ENCODE measurements at places on chromosomes 5 and 9.

GRCh38 chr9:123302348-123303214 lies 34.2 kb upstream of the STRBP start:
- DNase-seq: no peak

DNA sequence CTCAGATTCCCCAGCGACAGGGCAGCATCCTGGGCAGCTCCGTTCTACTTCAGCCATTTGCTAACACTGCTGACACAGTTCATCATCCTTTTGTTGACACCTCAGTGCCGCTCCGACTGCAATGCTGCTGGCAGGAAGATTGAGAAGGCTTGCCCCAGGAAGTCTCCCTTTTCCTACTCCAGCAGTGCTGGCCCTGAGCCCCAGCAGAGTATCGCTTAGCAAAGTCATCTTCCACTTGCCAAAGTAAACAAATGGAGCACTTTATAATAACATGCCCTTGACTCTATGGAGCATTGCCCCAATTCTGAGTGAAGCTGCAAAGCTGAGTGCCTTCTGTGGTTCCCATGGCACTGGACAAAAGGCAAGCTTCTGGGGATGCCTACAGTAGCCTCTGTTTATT lies 32.2 kb downstream of the PRLR start:
- no peak for DNase-seq

DNA sequence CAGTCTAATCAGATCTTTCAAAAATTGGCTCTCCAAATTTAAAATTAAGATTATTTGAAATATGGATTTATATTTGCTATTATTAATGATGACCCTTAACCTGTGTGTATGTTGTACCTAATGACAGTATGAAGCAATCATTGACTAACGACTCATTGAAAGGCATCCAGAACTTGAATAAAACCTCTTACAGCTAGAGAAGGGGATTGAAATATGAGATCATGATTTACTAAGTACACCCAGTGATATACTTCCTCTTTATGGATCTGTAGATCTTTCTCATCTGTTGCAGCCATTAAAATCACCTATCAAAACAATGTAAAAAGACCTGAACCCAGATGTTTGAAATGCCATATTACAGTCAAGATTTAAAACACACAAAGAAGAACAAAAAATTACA lies 126.5 kb downstream of the RPS23 start:
- no peak for DNase-seq

- peak; percentile 25 for DNase-seq
Observed at GRCh38 chr5:135883441-135883840, 12.2 kb downstream of the IL9 start.

DNA sequence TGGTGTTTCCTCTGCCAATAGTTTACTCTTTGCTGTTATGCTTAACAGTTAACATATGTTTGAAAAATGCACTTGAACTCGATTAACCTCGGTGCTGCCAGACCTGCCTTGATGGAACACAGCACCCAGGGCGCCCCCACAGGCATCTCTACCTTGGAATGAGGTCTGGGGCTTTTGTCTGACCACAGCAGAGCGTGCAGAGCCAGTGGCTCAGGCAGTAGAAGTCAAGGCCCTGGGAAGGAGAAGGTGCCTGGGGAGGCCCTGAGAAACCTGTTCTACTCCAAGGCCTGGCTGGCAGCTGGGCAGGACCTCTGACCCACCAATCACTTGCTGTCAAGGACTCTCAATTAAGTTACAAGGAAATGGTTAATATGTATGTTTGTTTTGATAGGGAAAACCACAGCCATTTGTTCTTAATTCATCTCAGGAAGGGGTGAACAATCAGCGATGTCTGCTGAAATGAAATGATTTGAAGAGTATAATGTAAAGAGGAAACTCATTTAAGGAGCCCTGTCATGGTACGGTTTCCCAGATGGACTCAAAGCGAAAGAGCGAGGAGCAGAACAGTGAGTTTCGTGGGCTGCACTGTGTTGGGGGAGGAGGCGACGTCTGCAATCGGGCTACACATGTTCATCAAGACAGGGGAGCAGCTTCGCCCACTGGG lies 21.9 kb downstream of the MACROH2A1 start:
- peak; percentile 48 for DNase-seq

DNA sequence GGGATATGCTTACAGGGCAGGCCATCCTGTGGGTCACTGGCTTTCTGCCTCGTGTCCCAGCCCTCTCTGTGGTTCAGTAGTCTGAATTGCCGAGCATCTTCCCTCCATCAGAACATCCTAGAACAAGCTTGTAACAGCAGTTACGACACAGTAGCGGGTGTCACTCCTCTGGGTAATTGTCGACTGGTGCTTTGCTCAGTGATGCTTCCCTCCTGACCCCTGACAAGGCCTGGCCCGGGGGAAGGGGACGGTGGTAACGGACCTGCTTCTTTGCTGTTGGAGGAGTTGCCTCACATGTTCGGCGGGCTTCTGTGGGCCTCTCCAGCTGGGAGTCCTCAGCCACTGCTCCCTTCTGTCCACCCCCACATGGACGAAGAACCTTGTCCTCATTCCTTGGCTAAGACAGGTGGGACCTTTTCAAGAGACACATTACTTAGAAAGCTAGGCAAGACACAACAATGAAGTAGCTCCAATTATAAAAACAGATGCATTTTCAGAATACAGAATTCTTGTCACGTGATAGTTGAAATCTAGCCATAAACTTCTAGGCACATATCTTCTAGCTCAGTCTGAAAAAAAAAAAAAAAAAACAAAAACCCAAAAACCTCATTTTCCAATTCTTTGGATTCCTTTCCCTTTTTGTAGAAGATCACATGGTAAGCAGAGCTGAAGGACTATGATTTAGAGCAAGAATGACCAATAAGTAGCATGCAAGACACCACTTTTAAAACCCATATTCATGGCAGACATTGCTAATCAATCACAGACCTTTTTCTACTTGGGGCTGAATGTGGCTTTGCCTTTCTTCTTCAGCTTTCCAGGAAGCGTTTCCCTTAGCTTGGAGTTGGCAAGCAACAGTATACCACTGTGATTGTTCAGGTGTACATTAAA lies 25.0 kb downstream of the HMCN2 start:
- DNase-seq: no peak

DNA sequence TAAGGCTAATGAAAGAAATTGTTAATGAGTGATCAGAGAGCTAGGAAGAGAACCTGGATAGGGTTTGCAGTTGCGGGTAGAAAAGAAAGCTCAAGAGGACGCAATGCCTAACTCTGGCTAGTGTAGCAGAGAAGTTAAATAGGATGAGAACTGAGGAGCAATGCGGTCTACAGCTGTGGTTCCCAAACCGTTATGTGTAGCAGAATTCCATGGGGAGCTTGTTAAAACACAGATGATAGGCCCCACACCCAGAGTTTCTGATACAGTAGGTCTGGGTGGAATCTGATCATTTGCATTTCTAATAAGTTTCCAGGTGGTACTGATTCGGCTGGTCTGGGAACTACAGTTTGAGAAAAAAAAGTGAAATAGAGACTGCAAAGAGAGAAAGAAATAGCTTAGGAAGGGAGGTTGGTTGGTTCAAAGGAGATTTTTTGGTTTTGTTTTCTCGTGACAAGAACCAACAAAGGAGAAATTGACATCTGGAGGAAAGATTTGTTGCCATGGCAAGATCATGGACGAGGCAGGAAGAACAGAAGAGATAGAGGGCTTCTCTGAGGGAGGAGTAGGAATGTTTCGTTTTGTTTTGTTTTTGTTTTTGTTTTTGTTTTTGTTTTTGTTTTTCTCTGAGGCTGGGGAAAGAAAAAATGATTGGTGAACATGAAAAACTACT lies 276.1 kb downstream of the ARRDC3 start:
- no peak for DNase-seq

GRCh38 chr5:32436553-32437242 lies 7.8 kb downstream of the ZFR start:
- DNase-seq: no peak

DNA sequence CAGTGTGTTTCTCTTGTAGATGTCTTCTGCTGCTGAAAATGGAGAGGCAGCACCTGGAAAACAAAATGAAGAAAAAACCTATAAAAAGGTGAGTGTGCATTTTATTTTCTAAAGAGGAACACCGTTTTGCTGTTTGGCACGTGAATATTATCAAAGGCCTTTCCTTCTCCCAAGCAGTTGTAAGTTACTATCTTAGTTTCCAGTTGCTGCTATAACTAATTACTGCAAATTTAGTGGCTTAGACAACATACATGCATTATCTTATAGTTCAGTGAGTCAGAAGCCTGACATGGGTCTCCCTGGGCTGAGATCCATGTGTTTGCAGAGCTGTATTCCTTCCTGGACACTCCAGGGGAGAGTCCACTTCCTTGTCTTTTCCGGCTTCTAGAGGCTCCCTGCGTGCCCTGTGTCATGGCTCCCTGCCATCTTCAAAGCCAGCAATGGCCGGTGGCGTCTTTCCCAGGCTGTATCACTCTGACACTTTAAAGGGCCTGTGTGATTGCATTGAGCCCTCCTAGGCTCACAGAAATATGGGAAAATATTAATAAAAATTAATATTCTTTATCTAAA lies 117.6 kb downstream of the PIP5K1B start:
- DNase-seq: no peak

DNA sequence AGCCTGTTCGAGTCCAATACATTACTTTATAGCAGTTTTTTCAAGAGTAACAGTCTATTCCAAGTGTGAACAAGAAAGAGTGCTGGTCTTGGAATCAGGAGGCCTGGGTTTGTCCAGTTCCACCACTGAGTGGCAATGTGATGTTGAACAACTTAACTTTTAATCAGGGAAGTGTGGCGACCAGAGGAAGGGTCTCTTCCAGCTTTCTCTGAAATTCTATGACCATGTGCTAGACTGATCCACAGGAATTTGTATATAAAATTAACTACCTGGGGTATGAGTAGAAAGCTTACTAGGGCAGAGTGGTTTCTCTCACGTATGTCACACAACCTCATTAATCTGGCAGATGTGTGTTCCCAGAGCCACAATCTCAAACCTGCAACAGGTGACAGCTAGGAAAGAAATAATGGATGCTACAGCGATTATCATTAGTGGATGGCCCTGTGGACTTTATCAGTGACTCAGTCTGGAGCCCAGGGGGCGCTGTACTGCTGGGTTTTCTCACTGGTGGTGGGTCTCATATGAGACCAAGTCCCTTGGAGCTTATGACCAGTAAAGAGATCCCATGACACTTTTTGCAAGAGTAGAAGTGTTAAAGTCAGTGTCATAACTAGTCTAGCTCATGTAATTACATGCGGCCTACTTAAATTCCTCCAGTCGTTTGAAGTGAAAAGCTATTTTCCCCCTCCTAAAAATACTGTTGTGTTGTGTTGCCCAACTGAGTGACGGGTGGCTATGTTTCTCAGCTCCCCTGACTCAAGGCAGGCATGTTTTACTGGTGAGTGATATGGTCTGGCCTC lies 116.5 kb downstream of the GDNF start:
- DNase-seq: no peak

- no peak for DNase-seq
Observed at GRCh38 chr5:14659821-14660607, 4.5 kb upstream of the OTULIN start.

- DNase-seq: no peak
Observed at GRCh38 chr5:126723643-126724042, 53.3 kb upstream of the LMNB1 start.

- DNase-seq: no peak
Observed at GRCh38 chr5:548256-548655, 24.0 kb upstream of the SLC9A3 start.

DNA sequence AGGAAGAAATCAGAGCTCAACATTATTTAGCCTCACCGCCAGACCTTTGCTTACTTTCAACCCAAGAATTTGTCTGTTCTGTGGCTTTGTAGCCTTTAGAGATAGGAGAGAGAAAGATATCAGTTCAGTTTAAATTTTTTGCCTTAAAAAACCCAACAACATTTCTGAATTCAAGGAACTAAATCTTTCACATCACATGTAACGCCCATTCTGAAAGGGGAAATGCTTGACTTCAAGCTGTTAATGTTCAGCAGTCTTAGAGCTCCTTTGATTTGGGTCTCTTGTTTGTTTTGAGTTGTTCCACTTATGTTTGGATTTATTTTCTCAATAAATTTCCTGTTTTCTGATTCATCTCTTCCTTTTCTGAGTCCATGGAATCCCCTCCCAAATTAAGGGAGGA lies 294.5 kb downstream of the ARHGAP26 start:
- DNase-seq: no peak

- no peak for DNase-seq
Observed at GRCh38 chr5:37056762-37057161, 180.2 kb downstream of the NIPBL start.

GRCh38 chr9:899440-900184 lies 58.1 kb downstream of the DMRT1 start:
- DNase-seq: peak; percentile 12

DNA sequence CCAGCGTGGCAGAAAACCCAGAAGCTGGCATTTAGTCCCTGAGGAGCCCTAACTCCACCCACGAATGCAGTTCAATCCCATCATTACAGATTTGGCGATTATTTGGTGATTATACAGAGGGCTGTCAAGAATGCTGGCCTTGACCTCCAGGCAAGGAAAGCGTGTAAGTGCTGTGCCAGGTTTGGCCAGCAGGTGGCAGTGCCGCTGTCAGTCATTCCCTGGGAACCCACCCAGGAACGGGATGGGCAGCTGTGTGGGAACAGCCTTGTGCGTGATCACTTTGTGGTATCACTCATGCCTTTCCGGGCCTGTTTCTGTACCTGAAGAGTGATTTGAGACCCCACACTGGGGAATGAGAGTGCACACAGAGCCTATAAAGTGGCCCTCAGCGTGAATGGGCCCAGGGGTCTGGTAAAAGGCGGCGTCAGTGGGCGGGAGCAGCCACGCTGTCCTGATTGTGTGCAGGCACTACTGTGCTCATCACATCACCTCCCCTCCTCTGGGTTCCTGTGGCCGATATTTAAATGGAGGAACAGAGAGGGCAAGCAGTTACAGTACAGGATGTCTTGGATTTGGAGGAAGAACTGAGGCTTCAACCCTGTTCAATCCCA lies 215.6 kb downstream of the ROR2 start:
- peak; percentile 63 for DNase-seq

- peak; percentile 5 for DNase-seq
Observed at GRCh38 chr9:108182950-108183381, 672.8 kb downstream of the ACTL7B start.

GRCh38 chr5:168916266-168916665 lies 337.1 kb upstream of the PANK3 start:
- no peak for DNase-seq

DNA sequence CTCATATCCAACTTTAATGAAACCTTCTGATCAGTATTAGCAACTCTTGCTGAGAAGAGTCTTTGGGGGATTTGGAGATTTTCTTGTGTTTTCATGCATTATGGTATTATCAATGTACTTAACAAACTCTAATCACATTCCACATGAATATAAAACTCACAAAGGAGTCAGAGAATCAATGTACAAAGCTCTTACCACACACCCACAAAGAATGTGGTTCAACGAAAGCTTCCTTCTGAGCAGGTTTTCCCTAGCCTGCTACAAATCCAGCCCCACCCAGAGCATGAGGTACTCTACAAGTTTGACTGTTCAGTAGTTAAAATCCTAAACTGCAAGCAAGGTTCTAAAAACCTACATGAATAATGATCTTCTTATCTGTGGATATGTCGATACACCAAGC lies 210.1 kb downstream of the TARS1 start:
- no peak for DNase-seq

GRCh38 chr5:142925795-142926194 lies 155.6 kb downstream of the ARHGAP26 start:
- no peak for DNase-seq

Measured in GM12891 (cell line).